ENCODE measurements at places on chromosomes 5 and 9.
A peak's percentile ranks its signal among the peaks of the same experiment; 100 is the strongest.

GRCh38 chr5:150161242-150162141 lies 5.1 kb upstream of the CDX1 start:
- no peaks in the 10 kb centered on the region for H3K36me3 ChIP-seq
- no peaks in the 10 kb centered on the region for H3K27me3 ChIP-seq
- no peak overlapping the region for H3K4me3 ChIP-seq
- peaks cover 7% of the 10 kb centered on the region for H3K4me1 ChIP-seq

- no peak overlapping the region for H3K4me3 ChIP-seq
- DNase-seq = no peak
- no peak overlapping the region for H3K27ac ChIP-seq
- no peaks in the 10 kb centered on the region for H3K4me1 ChIP-seq
Measured at GRCh38 chr5:79241535-79241979, 5.6 kb downstream of the JMY start.

- no peak for DNase-seq
- H3K4me3 ChIP-seq = no peak overlapping the region
- H3K36me3 ChIP-seq = no peaks in the 10 kb centered on the region
Measured at GRCh38 chr5:147687118-147687517, 95.4 kb downstream of the JAKMIP2 start.

GRCh38 chr9:79976257-79977073 lies 404.7 kb downstream of the TLE4 start:
- no peak overlapping the region for H3K4me3 ChIP-seq
- no peak for DNase-seq
- H3K4me1 ChIP-seq = peaks cover 4% of the 10 kb centered on the region
- no peaks in the 10 kb centered on the region for H3K27me3 ChIP-seq
- no peaks in the 10 kb centered on the region for H3K36me3 ChIP-seq
- no peak overlapping the region for H3K27ac ChIP-seq

DNA sequence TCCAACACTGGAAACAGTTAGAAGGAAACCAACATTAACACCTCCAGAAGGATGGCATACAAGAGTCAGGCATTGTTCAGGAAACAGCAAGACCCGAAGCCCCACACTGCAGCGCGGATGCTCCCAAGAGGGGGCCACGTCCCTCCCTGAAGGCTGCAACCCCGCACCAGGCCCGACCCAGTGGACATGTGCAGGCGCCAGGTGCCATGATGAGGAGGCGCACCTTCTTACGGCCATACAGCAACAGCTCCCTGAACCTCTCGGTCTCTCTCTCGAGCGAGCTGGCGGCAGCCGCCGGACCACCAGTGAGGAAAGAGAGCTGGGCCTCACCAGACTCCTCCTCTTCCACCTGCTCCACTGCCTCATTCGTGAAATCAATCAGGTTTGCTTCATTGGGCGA lies 20.2 kb downstream of the SEC16A start:
- H3K4me3 ChIP-seq = no peak overlapping the region
- H3K27ac ChIP-seq = no peak overlapping the region
- H3K27me3 ChIP-seq = no peaks in the 10 kb centered on the region
- H3K4me1 ChIP-seq = no peaks in the 10 kb centered on the region

- no peak for DNase-seq
- H3K4me1 ChIP-seq = no peaks in the 10 kb centered on the region
- peaks cover 14% of the 10 kb centered on the region for H3K36me3 ChIP-seq
- no peak overlapping the region for H3K27ac ChIP-seq
- H3K4me3 ChIP-seq = no peak overlapping the region
Measured at GRCh38 chr9:129814432-129815223, 9.3 kb downstream of the TOR1A start.

GRCh38 chr5:139383275-139383992 lies at the start of gene SLC23A1:
TSS of gene SLC23A1 (minus strand) at chr5:139383297. CDS start at chr5:139383253, 44 bp downstream.
- no peak within 1 kb of the TSS for H3K27ac ChIP-seq
- DNase-seq = no peak

GRCh38 chr9:98736226-98736625 lies 27.5 kb upstream of the GABBR2 start:
- no peaks in the 10 kb centered on the region for H3K27me3 ChIP-seq
- no peaks in the 10 kb centered on the region for H3K4me1 ChIP-seq
- DNase-seq = no peak
- no peak overlapping the region for H3K4me3 ChIP-seq
- H3K36me3 ChIP-seq = peaks cover 2% of the 10 kb centered on the region

GRCh38 chr9:14004110-14004509 lies 309.8 kb downstream of the NFIB start:
- no peaks in the 10 kb centered on the region for H3K27me3 ChIP-seq
- H3K36me3 ChIP-seq = no peaks in the 10 kb centered on the region
- H3K4me3 ChIP-seq = no peak overlapping the region
- H3K4me1 ChIP-seq = no peaks in the 10 kb centered on the region

DNA sequence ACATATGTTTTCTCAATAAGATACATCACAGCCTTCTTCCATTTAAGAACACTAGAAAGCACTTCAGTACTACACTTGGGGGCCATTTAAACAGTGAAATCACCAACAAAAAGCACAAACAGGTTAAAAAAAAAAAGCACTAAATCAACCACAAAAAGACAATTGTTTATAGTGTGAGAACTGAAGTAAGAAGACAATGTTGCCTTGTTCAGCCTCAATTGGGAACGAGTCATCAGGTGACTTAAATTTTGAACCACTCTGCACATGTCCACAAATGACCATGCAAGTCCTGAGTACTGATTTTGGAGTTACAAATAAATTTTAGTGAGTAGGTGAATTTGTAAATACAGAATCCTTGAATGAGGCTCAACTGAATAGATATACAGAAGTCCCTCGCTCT lies 37.2 kb upstream of the HNRNPA0 start:
- H3K4me3 ChIP-seq = no peak overlapping the region
- no peaks in the 10 kb centered on the region for H3K4me1 ChIP-seq
- no peaks in the 10 kb centered on the region for H3K27me3 ChIP-seq

GRCh38 chr9:132077881-132078698 lies 1.6 kb downstream of the MED27 start:
- H3K27me3 ChIP-seq = no peaks in the 10 kb centered on the region
- H3K4me3 ChIP-seq = no peak overlapping the region
- H3K36me3 ChIP-seq = no peaks in the 10 kb centered on the region
- H3K27ac ChIP-seq = no peak overlapping the region
- DNase-seq = no peak

DNA sequence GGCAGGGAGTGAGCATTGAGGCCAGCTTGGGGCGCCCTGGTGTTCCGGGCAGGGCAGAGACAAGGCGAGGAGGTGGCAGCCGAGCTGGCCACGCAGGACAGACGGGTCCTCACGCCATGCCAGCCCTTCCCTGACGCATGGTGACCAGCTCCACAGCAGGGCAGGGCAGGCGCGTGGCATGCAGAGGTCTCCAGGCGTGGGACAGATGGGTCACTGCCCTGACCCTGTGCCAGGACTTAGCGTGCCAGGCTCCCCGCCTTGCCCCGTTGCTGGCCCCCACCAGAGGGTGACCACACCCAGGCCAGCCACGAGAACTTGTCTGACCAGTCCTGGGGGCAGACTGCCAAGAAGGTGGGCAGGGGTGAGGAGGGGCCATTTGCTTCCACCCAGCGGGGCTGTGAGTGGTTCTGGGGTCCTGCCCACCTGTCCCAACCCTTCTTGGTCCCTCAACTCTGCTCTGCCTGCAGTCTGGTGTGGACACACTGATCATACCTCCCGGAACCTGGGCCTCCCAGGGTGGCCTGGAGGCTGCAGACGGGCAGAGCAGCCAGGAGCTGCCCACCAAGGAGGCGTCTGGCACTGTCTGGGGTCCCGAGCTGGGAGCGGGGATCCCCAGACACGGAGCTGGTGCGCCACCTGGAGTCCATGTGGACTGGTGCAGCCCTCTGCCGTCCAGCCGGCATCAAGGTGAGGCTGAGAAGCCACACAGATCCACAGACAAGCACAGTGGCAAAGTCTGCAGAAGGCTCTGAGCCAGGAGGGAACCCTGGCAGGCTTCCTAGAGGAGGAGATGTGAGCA lies at the start of gene RNF224:
RNF224 (plus strand) TSS at position 449 of the 799 bp plus-strand sequence. CDS start 834 bp downstream, outside the sequence.
- H3K27me3 ChIP-seq = peaks cover under 1% of the 10 kb centered on the region
- no peak within 1 kb of the TSS for H3K27ac ChIP-seq
- H3K4me1 ChIP-seq = no peaks in the 10 kb centered on the region
- H3K4me3 ChIP-seq = no peak within 1 kb of the TSS
- H3K36me3 ChIP-seq = no peaks in the 10 kb centered on the region

GRCh38 chr9:94922691-94923107 lies 196.2 kb downstream of the AOPEP start:
- no peak overlapping the region for H3K4me3 ChIP-seq
- H3K36me3 ChIP-seq = no peaks in the 10 kb centered on the region
- H3K27me3 ChIP-seq = no peaks in the 10 kb centered on the region
- DNase-seq = no peak

GRCh38 chr9:133673258-133673655 lies 37.1 kb downstream of the DBH start:
- no peaks in the 10 kb centered on the region for H3K36me3 ChIP-seq
- H3K27ac ChIP-seq = no peak overlapping the region
- no peak overlapping the region for H3K4me3 ChIP-seq

- H3K27ac ChIP-seq = no peak overlapping the region
- no peaks in the 10 kb centered on the region for H3K4me1 ChIP-seq
- no peak overlapping the region for H3K4me3 ChIP-seq
- no peak for DNase-seq
Measured at GRCh38 chr5:66273121-66273520, 129.0 kb downstream of the SREK1 start.

GRCh38 chr5:122192497-122193496 lies 63.5 kb downstream of the ZNF474 start:
- H3K4me3 ChIP-seq = no peak overlapping the region
- no peaks in the 10 kb centered on the region for H3K36me3 ChIP-seq
- no peaks in the 10 kb centered on the region for H3K4me1 ChIP-seq
- H3K27ac ChIP-seq = no peak overlapping the region
- peak; percentile 75 for DNase-seq
- H3K27me3 ChIP-seq = no peaks in the 10 kb centered on the region

DNA sequence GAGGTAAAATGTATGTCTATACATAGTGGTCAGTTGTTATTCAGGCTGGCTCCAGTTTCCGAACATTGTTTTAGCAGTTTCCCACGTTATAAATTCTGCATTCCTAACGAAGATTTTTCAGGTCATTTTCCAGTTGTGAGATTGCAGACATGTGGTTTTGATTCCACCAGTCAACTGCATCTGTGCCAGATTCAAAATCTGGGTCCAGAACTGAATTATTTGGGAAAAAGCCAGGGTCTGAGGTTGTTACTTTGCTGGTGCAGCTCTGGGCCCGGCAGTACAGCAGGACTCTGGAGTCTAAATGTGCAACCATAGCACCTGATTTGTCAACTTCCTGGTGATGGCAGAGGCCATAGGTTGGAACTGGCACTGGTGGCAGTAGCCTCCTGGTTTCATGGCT lies 105.7 kb upstream of the MEGF10 start:
- no peaks in the 10 kb centered on the region for H3K36me3 ChIP-seq
- no peak overlapping the region for H3K4me3 ChIP-seq
- H3K4me1 ChIP-seq = no peaks in the 10 kb centered on the region
- no peak for DNase-seq
- H3K27ac ChIP-seq = no peak overlapping the region
- H3K27me3 ChIP-seq = no peaks in the 10 kb centered on the region

GRCh38 chr5:59583810-59584562 lies 309.5 kb downstream of the PDE4D start:
- peaks cover 7% of the 10 kb centered on the region for H3K4me1 ChIP-seq
- DNase-seq = no peak
- no peaks in the 10 kb centered on the region for H3K27me3 ChIP-seq
- H3K4me3 ChIP-seq = no peak overlapping the region
- no peaks in the 10 kb centered on the region for H3K36me3 ChIP-seq

DNA sequence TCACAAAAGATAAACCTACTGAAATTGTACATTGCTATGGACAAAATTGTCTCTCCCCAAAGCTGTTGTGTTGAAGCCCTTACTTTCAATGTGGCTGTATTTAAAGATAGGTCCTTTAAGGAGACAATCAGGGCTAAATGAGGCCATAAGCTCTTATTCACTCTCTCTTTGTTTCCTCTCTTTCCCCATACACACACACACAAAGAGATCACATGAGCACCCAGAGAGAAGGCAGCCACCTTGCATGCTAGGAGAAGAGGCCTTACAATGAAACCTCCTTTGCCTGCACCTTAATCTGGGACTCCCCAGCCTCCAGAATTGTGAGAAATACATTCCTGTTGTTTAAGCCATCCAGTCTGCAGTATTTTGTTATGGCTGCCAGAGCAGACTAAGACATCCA lies 1295.6 kb upstream of the CDH6 start:
- no peaks in the 10 kb centered on the region for H3K27me3 ChIP-seq
- H3K4me3 ChIP-seq = no peak overlapping the region
- no peaks in the 10 kb centered on the region for H3K36me3 ChIP-seq
- H3K4me1 ChIP-seq = no peaks in the 10 kb centered on the region

DNA sequence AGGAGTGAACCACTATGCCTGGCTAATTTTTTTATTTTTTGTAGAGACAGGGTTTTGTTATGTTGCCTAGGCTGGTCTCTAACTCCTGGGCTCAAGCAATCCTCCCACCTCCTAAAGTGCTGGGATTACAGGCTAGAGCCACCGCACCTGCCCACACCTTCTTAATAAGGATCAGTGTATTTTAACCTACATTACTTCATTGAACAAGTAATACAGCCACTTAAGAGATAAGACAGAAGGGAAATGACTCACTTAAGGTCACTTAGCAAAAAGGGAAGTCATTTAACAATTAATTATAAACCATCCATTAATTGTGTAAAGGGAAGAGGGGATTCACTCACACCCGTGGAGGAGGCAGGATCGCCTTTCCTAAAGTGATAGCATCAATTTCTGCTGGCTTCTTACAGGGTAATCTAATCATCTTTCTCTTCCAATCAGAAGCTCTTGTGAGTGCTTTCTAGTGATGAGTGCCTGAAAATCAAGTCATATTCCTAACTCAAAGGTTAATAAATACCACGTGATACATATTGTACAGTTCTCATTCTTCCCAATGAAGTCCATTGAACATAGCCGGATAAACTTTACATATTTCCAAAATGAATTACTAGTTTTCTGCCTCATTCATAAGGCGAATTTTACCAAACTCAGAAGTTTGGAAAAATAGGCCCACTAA lies 3.5 kb downstream of the FBXW11 start:
- H3K4me1 ChIP-seq = peaks cover 13% of the 10 kb centered on the region
- no peaks in the 10 kb centered on the region for H3K27me3 ChIP-seq
- DNase-seq = no peak
- no peak overlapping the region for H3K27ac ChIP-seq

DNA sequence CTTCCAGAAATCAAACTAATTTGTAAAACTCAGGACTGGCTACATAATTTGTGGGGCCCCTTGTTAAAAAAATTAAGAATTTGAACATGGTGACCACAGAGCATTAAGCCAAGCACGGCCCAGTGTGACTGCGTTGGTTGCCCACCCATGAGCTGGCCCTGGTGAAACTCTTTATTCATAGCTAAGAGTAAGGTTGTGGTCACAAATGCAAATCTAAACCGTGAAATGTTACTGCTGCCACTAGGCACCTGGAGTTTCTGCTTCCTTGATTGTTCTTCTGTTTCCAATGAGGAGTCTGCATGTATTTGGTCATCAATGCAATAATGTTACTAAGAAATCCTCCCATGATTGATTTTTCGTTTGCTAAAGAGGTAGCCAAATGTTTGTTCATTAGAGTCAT lies 4.2 kb downstream of the GCNT1 start:
- no peak overlapping the region for H3K4me3 ChIP-seq
- DNase-seq = no peak
- no peak overlapping the region for H3K27ac ChIP-seq
- peaks cover 7% of the 10 kb centered on the region for H3K4me1 ChIP-seq
- no peaks in the 10 kb centered on the region for H3K36me3 ChIP-seq
- H3K27me3 ChIP-seq = no peaks in the 10 kb centered on the region

GRCh38 chr9:133335924-133336811 lies at the start of gene SURF6:
TSS of gene SURF6 (minus strand) at chr9:133336188. CDS start at chr9:133336132, 56 bp downstream.
- peak within 1 kb of the TSS; percentile 89 for H3K4me3 ChIP-seq
- H3K27me3 ChIP-seq = no peaks in the 10 kb centered on the region

GRCh38 chr5:94705427-94705826 lies 87.0 kb downstream of the SLF1 start:
- no peak overlapping the region for H3K4me3 ChIP-seq
- H3K4me1 ChIP-seq = no peaks in the 10 kb centered on the region
- no peak overlapping the region for H3K27ac ChIP-seq

- DNase-seq = no peak
- no peaks in the 10 kb centered on the region for H3K4me1 ChIP-seq
- H3K4me3 ChIP-seq = no peak overlapping the region
- no peak overlapping the region for H3K27ac ChIP-seq
Measured at GRCh38 chr9:11158676-11159075, 545.9 kb upstream of the PTPRD start.
